ENCODE measurements at places on chromosomes 13 and 19.
A peak's percentile ranks its signal among the peaks of the same experiment; 100 is the strongest.

DNA sequence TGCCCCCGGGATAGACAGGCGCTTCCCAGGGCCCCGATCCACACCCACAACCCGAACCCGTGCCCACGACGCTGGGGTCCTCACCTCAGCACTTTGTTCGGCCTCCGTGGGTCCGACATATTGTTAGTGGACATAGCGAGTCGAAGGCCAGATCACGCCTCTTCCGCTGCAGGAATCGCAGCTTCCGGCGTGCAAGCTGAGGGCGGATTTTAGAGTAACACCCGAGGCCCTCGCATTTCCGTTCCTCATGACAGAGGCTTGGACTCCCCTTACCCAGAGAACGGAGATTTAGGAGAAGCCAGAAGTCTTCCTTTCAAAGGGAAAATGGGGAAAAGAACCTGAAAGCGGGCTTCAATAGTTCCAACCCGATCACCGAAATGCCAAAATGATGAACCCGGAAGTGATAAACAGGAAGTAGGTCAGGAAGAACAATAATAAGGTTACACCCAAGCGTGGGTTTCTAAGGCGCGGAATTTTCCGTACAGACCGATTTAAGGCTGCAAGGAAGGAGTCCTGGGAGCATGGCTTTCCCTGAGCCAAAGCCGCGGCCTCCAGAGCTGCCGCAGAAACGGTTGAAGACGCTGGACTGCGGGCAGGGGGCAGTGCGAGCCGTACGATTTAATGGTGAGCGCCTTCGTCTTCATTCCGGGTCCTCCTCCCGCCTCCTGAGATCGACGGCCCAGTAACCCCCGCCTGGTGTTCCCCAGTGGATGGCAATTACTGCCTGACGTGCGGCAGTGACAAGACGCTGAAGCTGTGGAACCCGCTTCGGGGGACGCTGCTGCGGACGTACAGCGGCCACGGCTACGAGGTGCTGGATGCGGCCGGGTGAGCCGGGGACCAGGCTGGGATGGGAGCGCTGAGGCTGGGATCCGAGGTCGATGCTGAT, 2.9 kb downstream of the WDR83 start:
- peak; percentile 65 for DNase-seq

DNA sequence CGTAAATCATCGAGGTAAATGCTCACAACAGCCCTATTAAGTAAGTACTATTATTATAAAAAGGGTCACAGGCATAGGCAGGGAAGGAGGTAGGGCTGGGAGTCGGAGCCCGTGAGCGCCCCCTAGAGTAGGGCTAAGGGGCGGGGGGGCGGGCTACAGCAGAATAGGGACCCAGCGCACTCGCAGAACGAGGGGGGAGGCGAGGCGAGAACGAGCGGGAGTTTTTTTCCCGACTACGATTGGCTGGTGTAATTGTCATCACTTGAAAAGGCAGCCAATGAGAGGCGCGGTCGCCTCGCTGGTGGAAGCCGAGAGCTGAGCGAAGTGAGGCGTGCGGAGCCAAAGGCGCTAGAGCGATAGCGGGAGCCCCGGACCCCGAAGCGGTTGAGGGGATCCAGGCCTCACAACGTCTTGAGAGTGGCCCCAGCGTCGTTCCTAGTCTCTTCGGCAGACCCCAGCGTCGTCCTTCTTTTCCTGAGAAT, 24.2 kb downstream of the KEAP1 start:
- DNase-seq: peak; percentile 92

DNA sequence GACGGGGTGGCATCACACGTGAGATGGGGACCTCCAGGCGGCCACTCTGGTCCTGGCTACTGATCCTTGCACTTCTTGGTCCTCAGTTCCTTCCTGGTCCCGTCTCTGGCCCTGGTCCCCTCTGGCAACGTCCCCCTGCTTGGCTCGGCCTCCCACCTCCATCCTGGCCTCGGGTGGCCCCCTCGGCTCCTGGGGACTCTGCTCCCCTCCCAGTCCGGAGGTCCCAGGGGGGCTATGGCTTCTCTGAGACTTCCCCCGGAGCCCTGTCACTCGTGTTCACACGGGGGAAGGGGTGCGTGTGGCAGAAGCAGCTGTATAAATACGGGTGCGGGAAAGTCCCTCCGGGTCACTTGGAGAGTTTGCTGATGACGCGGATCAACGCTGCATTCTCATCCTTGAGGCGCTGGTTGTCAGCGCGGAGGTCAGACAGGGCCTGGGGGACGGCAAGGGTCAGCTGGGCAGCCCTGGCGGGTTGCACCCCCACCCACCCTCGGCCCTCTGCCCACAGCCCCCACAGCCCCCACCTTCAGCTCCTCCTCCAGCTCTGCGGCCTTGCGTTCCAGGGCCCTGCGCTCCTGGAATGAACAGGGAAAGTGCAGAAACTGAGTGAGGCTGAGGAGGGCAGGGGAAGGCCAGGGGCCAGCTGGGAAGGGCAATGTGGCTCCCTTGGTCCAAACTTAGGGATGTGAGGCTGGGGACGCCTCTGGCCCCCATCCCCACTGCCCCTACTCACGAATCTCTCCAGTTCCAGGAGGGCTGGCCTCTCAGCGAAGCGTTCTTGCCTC, 15.6 kb downstream of the EPS8L1 start:
- DNase-seq: no peak

DNA sequence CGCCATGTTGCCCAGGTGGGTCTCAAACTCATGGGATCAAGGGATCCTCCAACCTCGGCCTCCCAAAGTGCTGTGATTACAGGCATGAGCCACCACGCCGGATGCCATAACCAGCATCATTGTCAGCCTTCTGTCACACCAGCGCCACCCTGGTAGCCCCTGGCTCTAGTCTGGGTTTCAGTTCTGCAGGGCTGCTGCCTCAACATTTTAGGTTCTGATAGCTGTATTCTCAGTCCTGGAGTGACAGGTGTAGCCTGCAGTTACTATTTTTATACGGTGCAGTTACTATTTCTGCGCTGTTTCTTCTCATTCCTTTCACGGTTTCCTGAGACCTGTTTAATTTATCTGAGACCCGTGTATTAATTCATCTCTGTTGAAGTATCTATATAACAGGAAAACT, 57.1 kb downstream of the TRPM4 start:
- no peak for DNase-seq

GRCh38 chr19:18097993-18098890, 664 bp downstream of the MAST3 start:
- DNase-seq: no peak

GRCh38 chr19:35167251-35168119, 12.9 kb downstream of the FXYD5 start:
- DNase-seq: no peak

GRCh38 chr13:98842070-98842469, 89.6 kb upstream of the SLC15A1 start:
- DNase-seq: no peak

DNA sequence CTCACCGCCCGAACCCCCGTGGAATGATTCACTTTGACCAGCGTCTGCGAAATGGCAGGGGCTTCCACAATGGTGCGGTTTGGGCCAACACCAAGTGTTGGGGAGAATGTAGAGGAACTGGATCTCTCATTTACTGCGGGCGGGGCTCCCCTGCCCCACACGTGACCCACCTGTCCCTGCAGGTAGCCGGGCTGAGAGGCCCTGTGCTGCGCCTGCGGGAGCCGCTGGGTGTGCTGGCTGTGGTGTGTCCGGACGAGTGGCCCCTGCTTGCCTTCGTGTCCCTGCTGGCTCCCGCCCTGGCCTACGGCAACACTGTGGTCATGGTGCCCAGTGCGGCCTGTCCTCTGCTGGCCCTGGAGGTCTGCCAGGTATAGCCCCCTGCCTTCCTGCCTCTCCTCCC, 5.8 kb upstream of the FLT3LG start:
- DNase-seq: no peak

DNA sequence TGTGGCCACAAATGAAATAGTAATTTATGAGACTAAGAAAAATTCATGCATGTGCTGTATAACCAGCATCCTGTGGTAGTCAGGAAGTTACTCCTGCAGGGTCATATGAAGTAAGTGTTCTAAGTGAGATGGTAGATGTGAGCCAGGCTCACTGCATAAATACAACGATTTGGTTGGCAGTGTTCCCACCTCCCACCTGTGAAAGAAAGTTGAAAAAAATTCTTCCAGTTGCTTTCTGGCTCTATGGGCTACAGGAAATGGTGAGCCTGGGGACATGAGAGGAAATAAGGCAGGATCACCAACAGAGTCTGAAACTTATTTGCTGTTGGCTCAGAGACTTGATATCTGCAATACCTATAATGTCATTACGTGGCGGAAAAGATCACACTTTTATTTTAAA, 301.7 kb upstream of the SPRY2 start:
- no peak for DNase-seq

GRCh38 chr13:45198041-45198440, 2.8 kb downstream of the KCTD4 start:
- DNase-seq: no peak

GRCh38 chr19:55485439-55486011, 537 bp downstream of the NAT14 start:
- no peak for DNase-seq

Data from NT2/D1 (cell line).